ENCODE measurements at places on chromosomes 4 and X.

DNA sequence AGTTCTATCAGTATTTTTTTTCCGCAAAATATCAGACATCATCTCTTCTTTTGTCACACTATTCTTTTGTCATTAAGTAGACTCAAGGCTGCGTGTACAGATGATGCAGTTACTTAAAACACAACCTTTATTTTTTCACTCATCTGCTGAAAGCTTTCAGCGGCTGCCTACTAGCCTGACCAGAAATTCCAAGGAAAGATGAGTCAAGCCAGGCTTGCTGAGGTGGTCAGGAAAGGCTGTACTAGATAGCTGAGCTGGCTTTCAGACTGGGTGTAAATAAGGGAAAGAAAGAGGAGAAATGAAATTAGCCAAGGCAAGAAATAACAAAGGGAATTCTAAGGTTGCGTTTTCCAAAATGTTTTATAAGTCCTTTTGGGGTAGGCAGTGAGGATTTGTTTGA is 17.9 kb downstream of the STK26 start:
- DNase-seq = peak; percentile 48

- no peak for DNase-seq
Observed at GRCh38 chr4:81137446-81137845, 77.6 kb downstream of the PRKG2 start.

- no peak for DNase-seq
Observed at GRCh38 chr4:85606505-85606904, 131.6 kb downstream of the ARHGAP24 start.

- DNase-seq = peak; percentile 29
Observed at GRCh38 chr4:121139533-121140222, 24.4 kb downstream of the TNIP3 start.

DNA sequence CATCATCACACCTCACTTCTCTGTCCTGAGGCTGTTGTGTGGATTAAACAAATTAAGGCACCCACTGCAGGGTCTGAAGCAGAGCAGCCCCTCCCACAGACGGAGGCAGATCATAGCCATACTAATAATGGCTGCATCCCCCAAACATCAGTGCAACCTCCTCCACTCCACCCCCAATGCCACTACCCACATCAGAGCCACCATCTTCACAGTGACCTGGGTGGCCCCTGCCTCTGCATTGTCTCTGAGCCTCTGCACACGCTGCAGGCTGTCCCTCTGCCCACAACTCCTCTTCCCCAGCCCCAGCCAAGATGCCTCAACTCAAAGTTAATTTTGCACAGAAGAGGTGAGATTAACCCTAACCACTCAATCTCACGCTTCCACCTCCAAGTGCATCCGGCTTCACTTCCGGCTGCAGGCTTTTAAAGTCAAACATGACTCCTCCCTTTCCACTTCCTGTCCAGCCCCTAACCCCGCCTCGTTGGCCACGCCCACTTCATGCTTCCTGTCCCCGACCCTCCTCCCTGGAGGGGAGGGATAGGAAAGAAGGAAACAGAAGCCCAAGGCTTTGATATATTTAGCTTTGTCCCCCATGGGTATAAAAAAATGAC is 22.7 kb downstream of the JAKMIP1 start:
- no peak for DNase-seq

DNA sequence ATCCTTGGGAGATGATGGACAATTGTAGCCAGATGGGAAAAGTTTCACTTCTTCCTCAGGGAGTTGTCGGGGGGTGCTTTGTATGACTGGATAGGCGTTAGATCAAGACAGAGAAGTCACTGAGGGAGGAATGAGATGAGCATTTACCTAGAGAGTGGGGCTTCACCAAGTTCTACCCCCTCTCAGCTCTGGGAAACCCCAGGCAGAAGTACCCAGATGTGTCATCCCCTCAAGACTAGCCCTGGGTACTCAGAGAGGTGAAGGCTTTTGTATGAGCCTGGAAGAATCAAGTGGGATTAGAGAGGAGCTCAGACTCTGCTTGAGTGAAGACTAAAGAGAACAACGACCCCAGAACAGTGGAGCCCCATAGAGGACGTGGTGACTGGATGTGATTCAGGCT is 1.9 kb downstream of the MAGEB1 start:
- no peak for DNase-seq

DNA sequence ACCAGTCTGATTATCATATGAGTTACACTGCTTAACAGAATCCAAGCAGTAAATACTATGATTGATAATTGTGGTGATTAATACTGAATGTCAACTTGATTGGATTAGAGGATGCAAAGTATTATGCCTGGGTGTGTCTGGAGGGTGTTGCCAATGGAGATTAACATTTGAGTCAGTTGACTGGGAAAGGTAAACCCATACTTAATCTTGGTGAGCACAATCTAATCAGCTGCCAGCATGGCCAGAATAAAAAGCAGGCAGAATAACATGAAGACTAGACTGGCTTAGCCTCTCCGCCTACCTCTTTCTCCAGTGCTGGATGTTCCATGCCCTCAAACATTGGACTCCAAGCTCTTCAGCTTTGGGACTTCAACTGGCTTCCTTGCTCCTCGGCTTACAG is 961.3 kb downstream of the ADGRL3 start:
- no peak for DNase-seq

DNA sequence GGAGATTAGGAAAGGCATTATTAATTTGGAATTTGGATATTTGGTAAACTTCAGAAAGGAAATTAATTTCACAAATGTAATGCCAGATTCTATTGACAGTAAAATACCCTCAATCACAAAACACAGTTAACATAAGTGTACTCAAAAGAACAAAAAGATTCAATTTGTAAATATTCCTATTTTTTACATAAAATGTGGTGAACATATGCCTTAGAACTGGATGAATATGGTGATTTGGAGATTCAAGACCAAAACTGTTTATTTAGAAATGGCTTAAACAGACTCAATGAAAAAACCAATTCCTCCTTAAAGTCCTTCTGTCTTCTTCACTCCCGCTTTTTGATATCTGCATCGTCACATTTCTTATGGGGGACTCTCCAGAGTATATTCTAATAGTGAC is 417.6 kb upstream of the TENM3 start:
- DNase-seq = no peak

DNA sequence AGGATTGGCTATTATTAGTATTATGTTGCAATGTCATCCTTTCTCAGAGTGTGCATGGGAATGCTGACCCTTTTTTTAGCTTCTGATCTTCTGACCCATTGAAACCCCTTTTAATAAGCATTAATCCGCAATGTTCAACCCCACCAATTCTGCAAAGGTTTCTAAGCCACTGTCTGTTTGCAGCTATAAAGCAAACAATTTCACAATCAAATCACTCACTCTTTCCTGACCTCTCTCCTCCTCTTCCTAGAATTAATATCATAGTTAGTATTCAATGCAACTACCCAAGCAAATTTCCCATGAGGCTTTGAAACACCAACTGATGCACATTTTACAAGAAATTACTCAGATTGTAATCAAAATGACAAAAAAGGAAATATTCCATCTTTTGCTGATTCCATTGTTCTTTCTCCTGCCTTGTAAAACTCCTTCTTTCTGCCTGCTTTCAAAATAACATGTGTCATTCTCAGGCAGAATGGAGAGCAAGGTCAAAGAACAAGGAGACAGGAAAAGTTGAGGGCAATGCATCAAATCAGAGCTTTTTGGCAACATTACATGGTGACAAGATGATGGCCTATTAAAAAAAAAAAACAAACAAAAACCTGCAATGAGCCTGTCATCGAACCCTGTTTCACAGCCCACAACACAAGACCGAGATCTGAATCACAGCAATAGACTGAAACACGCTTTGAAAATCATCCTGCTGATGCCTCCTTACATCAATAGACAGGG is 253.2 kb upstream of the AR start:
- no peak for DNase-seq

GRCh38 chr4:139247241-139247640 is 32.8 kb downstream of the MGARP start:
- DNase-seq = peak; percentile 35

DNA sequence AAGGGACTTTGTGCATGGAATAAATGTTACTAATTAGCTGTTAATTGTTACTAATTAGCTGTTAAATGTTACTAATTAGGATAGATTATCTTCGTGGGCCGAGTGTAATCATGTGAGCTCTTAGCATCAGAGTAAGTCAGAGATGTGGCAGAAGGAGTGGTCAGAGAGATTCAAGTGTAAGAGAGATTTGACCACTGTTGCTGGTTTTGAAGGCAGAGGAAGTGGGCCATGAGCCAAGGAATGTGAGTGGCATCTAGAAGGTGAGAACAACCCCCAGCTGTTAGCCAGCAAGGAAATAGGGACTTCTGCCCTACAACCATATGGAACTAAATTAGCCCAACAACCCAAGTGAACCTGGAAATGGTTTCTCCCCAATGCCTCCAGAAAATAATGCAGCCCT is 28.2 kb downstream of the ODAPH start:
- no peak for DNase-seq

GRCh38 chr4:28010577-28011240 is 1150.1 kb downstream of the STIM2 start:
- peak; percentile 1 for DNase-seq

- DNase-seq = no peak
Observed at GRCh38 chr4:56296526-56296925, 90.8 kb downstream of the AASDH start.

- no peak for DNase-seq
Observed at GRCh38 chr4:3783693-3784306, 17.6 kb downstream of the ADRA2C start.

GRCh38 chr4:38768968-38769394 is 13.8 kb downstream of the TLR10 start:
- DNase-seq = no peak

DNA sequence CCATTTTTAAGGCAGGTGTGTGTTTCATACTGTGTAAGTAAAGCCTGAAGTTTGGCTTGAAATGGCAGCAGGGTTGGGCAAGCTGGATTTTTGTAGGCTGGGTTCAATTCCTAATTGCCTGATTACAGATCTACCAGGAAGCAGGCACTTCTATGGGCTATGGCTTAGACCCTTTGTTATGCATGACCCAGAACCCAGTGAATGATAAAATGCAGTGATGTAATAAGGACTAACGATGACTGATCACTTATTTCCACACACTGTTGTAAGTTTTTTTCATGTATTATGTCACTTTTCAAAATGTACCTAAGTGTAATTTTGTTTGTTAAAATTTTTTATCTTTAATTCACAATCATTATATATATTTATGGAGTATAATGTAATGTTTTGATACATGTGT is 8.6 kb downstream of the LANCL3 start:
- no peak for DNase-seq

GRCh38 chr4:98300706-98301105 is 39.5 kb downstream of the RAP1GDS1 start:
- no peak for DNase-seq

GRCh38 chr4:106312997-106313522 is 2.9 kb downstream of the TBCK start:
- DNase-seq = no peak

DNA sequence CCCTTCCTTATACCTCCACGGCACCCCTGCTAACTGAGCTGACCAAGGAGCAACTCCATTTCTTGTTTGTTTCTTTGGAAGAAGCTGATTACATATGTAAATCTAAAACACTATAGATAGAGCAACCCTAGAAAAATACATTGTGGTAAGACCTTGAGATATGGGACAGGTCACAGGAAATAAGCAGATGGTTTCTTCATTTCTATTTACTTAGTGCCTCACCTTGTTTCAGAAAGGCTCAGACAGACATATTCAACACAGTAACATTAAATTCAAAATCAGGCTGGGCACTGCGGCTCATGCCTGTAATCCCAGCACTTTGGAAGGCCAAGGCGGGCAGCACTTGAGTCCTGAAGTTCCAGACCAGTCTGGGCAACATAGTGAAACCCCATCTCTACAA is 47.3 kb downstream of the IRF2 start:
- DNase-seq = no peak

DNA sequence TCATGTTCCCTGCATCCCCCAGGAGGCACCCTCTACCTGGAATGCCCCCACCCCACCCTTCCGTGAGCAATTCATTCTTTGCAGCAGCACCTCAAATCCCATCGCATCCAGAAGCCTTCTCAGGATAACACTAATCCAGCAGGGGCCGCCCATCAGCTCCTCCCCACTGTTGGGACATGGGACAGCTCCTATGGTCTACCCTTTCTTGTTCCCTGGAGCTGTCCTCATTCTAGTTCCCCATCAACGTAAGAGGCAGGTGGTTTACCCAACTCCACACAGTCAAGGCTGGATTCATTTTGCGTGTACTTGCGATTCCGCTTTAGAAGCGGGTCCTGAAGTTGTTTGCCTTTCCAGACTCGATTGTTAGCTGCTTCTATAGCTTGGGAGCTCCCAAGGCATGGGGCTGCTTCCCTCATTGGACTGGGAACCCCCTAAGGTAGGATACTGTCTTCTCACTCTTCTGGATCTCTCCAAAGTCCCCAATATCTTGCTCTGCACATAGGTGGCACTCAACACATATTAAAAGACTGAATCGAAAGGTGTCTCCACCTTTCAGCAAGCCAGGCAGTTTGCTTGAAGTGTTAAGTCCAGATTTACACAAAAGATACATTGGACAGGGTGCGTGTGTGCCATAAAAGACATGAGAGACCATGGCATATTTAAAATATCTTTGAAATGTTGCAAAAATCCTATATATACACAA is 942 bp upstream of the APLN start:
- DNase-seq = no peak

DNA sequence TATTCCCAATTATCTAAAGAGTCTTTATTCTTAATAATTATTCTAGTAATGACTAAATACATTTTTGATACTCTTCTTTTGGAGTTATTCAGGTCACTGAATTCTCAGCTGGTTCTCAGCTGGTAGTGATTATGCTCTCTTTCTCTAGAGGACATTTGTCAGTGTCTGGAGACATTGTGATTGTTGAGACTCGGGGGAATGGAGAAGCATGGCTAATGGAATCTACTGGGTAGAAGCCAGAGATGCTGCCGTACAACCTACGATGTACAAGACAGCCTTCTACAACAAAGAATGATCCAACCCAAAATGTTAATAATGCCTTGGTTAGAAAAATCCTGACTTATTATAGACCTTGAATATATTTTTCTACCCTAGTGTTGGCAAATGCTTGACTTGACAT is 149.2 kb upstream of the ANKRD50 start:
- DNase-seq = no peak

Data from HCEC 1CT (cell line).